Right cardiac atrium (tissue), 5 donors: ENCODE measurements at places on chromosomes 16 and 17. TPM values are rescaled to one million over a fixed set of nuclear protein-coding genes. Genes with fewer than 3 reads are reported as not detected.

DNA sequence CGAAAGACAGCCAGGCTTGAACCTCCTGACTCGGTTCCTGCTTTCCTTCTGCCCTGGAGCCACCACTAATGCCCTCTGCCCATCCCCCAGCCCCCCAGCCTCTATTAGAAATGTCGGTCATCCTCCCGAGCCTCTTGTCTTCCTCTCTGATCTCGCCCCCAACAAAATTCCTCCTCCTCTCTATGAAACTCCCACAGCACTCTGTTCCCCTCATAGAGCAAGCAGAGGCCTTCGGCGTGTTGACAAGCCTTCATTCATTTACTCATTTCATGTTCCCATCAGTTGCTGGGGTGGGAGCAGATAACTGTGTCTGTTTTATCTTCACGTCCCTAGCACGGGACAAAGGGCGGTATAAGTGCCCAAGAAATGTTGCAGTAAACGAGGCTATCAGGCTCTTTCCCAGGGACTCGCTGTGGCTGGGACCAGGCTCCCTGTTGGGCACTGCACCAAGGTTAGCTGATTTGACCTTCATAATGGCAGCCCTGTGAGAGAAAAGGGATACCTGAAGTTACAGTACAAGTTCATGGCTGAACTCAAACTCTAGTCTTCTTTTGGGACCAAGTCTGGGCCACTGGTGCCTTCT lies 7.8 kb downstream of the FBXL19 start:
- peak; percentile 16 for DNase-seq

The GRIN2A gene
- total RNA-seq = 7.6 TPM

The TBX21 gene
- 0.14 TPM for total RNA-seq

GRCh38 chr16:12431561-12431960 lies 372.1 kb downstream of the CPPED1 start:
- no peak for DNase-seq

The PIGL gene
- 12.7 TPM for total RNA-seq

The RPS15A gene
- 780 TPM for total RNA-seq

DNA sequence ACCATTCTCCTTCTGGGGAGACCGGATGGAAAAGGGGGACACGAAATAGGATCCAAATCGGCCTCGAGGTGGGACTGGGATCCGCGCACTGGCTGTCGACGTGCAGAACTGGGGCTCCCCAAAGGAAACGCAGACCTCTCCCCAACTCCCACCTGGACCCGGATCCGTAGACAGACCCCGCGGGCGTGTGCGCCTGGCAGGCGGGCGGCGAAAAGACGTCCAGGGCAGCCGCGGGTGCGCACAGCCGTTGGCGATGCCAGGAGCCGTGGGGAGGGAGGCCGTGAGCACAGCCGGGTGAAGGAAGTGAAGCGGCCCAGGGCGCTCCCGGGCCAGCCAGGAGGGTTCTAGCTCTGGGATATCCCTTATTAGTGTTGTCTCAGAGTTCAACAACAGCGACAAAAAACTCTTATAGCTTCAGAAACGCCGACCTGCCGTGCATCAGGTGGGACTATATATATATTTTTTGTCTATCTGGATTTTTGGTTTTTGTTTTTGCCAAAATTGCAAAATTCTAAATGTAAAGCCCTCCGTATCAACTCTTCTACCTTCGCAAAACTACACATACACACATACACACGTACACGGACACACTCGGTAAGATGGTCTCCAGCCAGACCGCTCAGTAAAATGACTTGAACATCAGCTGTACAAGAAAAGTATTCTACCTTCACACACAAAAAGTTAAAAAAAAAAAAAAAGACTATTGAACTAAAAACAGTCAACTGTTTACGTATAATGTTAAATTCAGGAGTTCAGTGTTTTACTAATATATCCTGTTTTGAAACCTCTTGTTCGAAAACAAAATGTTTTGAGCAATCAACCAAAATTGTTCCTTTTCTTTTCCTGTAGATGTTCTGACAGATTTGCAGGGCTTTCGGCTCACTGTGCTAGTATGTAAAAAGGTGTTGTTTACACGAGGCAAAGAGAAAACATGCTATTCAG lies 5.2 kb upstream of the AATF start:
- no peak for DNase-seq

The GJC1 gene
- 52.2 TPM for total RNA-seq

DNA sequence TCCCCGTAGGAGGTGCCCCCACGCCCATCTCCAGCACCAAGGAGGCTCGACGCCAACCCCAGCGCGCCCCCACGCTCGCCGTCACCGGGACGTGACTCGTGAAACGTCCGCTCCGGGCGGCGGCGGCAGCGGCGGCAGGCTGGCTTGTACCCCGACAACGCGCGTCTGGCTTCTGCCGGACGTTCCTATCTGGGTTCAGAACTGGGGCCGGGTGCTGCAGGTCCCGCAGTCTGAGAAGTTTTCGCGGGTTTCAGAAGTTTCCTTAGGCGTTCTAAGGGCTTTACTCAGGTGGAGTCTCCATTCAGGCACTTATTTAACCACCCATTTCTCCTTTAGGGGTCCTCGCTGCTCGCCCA lies 672 bp upstream of the ALKBH5 start:
- DNase-seq = peak; percentile 93

- no peak for DNase-seq
Measured at GRCh38 chr17:64398320-64398719, 7.7 kb upstream of the PECAM1 start.

DNA sequence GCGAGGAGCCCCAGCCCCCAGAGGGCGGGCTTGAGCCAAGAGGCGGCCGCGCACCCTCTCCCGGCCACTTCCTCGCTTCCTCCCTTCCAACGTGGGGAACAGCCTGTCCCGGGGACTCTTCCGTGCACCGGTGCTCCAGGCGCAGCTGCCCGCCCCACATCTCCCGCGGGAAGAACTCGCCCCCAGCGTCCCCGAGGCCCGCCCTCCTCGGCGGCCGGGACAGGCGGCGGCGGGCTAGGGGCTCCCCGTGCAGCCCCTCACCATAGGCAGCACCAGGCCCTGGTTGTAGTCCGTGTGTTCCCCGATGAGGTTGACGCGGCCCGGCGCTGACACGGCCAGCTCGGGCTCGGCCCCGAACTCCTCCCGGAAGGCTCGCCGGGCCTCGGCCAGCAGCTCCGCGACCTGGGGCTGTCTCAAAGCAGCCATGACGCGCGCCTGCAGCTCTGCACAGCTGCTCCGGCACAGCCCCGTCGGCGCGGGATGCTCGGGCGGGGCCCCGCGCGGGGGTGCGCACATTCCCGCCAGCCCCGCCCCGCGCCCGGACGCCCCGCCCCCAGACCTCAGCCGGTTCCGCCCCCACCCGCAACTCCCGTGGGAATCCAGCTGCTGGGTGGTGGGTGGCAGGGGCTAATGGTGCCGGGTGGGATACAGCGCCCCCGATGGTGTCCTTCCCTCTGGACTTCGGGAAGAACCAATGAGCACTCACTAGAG lies at the start of gene GALK1:
TSS of gene GALK1 (minus strand) at position 482 of the 711 bp plus-strand sequence. CDS start at position 426, 56 bp downstream.
- DNase-seq = peak; percentile 83
